Sigmoid colon (tissue), 7 donors: ENCODE measurements at places on chromosomes 4 and X. TPM values are rescaled to one million over a fixed set of nuclear protein-coding genes. Genes with fewer than 3 reads are reported as not detected.

- no peak overlapping the region for H3K4me3 ChIP-seq
- H3K4me1 ChIP-seq, result peaks cover 3% of the 10 kb centered on the region
Observed at GRCh38 chr4:105088110-105088879, 58.4 kb upstream of the TET2 start.

Gene LONRF3
- total RNA-seq, result 17.4 TPM

Gene RNF128
- total RNA-seq, result 0.36 TPM

- no peaks in the 10 kb centered on the region for H3K36me3 ChIP-seq
- DNase-seq, result no peak
- no peak overlapping the region for H3K27ac ChIP-seq
- peaks cover 11% of the 10 kb centered on the region for H3K4me1 ChIP-seq
- H3K27me3 ChIP-seq, result no peaks in the 10 kb centered on the region
Observed at GRCh38 chr4:3079694-3080123, 5.2 kb downstream of the HTT start.

- DNase-seq, result no peak
- H3K27me3 ChIP-seq, result no peaks in the 10 kb centered on the region
- H3K4me3 ChIP-seq, result no peak overlapping the region
- H3K36me3 ChIP-seq, result no peaks in the 10 kb centered on the region
Observed at GRCh38 chrX:105317117-105317516, 96.6 kb upstream of the TEX13A start.
